ENCODE measurements at places on chromosomes 4 and X.

DNA sequence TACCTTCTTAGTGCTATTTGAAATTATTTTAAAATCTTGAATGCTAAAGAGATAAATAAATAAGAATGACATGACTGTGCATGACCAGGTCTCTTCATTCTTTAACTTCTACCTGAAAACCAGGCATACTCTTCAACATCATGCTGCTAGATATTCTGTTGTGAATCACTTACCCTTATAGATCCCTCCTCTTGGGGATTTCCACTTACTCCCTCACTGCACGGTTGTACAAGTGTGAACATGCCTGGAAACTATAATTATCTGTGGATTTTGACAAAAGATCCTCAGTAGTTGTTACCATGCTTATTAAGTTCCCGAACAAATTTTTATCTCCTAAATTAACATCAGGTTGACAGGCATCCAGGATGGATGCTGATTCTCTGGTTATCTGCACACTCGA is 54.3 kb downstream of the ADGRL3 start:
- no peak for DNase-seq

DNA sequence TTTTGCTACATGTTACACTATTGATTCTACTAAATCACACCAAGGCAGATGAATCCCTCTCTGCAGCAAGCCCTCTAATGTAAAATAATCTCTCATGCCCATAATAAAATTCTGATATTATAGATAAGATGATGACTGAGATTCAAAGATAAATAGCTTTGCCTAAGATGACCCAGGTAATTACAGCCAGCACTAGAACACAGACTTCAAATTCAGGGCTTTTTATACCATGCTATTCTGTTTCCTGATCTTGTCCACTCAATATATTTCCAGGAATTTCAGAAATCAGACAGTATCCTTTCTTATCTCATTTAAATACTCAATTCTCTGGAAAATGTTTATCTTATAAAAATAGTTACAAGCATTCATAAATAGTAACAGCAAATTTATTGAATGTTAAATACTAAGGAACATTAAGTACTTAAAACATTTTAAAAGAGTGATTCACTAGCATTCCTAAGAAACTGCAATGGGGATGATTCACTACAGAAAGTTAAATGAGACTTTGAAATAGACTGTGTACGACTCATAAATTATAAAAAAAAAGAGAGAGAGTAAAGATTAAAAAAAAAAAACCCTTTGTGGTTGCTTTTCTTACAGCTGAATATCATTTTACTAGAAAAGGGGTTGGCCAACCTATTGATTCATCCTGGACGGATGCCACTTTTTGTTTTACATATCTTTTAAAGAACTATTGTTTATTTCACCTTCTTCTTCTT is 45.8 kb upstream of the IL21 start:
- peak; percentile 43 for DNase-seq

GRCh38 chr4:16741287-16741686 is 157.2 kb downstream of the LDB2 start:
- no peak for DNase-seq

GRCh38 chr4:126081336-126081735 is 766.6 kb downstream of the FAT4 start:
- DNase-seq = no peak

- peak; percentile 46 for DNase-seq
Measured at GRCh38 chrX:103175944-103176753, 38.8 kb upstream of the BEX4 start.

- DNase-seq = no peak
Measured at GRCh38 chr4:142447009-142447408, 399.1 kb downstream of the INPP4B start.

DNA sequence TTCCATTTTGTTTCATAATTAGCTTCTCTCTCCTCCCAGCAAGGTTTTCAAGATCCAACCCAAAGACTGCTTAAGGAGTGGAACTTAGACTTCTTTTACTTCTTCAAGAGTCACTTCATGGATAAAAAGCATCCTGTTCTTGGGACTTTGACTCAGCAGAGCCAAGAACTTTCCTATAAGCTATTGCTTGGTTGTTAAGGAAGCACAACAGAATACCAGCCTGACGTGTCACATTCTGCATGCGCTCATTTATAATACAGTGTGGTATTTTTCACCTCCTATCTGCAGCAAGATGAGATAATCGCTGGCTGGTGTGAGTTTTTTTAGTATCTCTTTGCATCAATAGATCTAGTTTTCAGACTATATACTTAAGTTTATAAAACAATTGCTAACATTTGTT is 152.1 kb downstream of the PALLD start:
- no peak for DNase-seq

DNA sequence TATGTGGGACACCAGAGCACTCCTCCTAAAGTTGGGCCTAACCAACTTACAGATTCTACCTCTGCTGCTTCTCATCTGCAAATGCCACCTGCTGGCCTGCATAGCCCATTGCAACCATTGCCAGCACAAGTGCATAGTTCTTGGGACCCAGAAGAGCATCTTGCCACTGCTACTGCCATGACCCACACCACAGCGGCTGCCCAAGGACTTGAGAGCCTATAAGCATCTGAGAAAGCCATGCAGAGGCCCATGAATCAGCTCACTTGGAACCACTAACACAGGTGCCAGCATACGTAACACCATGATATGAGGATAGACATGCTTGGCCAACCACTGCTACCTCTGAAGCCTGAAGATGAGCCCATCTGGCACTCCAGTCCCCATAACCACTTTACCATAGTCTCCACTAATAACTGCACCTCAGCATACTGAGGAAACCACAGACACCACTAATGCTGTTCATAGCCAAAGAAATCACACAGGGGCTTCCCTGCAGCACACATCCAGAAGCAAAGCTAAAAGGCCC is 258.1 kb upstream of the AGTR2 start:
- no peak for DNase-seq
